ENCODE measurements at places on chromosomes 4 and X.

- no peak for DNase-seq
Measured at GRCh38 chrX:621705-622503, 8.7 kb upstream of the SHOX start.

GRCh38 chr4:165336743-165337142 is 9.3 kb downstream of the MSMO1 start:
- no peak for DNase-seq

- no peak for DNase-seq
Measured at GRCh38 chr4:81684352-81684751, 212.6 kb upstream of the RASGEF1B start.

DNA sequence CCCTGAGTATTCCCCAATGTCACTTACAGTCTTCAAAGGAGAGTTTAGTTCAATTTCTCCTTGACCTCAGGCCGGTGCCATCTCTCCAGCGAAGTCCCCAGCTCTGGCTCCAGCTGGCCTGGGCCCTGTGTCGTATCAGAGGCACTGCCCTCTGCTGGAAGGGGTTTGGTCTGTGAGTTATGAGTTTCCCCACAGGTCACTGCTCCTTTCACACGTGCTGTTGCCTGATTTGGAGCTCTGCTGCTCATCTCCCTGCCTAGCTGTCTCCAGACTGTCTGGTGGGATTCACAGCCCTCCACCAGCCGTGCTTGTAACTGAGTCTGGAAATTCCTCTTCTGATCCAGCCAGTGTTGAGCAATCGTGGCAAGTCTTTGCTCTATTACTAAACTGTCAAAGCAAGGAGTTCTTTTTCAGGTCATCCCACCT is at the start of gene RAP2C:
Gene RAP2C, minus strand, starts transcription at position 105 of the 426 bp plus-strand sequence. CDS start 2,179 bp downstream, outside the sequence.
- DNase-seq: peak; percentile 25

GRCh38 chrX:9503261-9503660 is 38.4 kb downstream of the TBL1X start:
- DNase-seq: no peak

- DNase-seq: no peak
Measured at GRCh38 chr4:40204507-40205258, 7.9 kb downstream of the RHOH start.

DNA sequence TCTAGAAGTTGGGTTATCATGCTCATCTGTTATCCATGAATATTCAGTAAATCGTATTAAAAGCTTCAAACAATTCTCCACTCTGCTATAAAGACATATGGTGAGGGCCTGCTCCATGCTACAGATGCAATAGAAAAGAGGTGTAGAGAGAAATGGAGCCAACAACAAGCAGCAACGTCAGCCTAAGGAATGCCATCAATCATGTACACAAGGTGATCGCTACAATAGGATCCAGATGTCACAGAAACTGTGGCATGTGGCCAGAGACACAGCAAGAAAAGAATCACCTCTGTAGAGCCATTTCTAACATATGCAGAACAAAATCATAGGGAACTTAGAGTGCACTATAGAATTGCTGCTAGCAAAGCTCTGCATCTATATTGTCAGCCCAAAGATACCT is 1188.1 kb downstream of the PCDH7 start:
- DNase-seq: no peak

GRCh38 chr4:186827534-186827897 is 103.9 kb upstream of the FAT1 start:
- DNase-seq: no peak

DNA sequence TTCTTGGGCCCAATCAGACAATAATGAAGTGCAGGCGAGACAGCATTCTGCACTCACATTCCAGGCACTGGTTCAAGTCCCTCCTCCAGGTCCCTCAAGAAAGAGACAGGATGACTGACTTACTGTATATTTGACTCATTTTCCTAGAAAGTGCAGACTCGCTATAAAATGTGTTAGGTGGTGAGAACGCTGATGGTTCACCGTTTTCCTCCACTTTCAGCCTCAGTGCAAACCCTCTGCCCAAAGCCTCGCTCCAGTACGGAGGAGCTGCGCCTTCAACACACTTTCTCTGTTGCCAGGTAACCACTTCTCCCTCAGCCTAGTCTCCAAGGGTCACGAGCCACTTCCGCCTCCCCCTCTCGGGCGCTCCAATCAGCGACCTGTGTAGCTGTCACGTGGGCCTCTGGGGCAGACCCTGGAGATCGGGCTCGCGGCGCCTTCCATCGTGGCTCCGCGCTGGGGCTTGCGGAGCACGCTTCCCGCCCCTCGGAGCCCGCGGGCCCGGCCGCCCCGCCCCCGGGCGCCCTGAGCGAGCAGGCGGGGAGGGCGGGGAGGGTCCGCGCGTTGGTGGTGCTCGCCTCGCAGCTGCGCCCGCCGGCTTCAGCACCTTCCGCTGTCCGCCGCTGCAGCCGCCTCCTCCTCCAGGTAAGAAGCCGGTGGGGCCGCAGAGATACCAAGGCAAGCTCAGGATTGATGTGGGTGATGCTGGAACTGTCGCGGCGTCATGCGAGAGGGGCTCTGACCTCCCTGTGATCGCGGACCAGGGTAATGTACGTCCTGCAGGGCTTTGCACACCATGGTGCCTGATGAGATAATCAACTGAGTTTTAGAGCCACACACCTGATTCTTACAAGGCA is at the start of gene WDR17:
Gene WDR17, plus strand, starts transcription at position 407 of the 857 bp plus-strand sequence. CDS start 45,740 bp downstream, outside the sequence.
- peak; percentile 23 for DNase-seq

GRCh38 chr4:90122355-90122748 is 4.8 kb upstream of the CCSER1 start:
- no peak for DNase-seq

DNA sequence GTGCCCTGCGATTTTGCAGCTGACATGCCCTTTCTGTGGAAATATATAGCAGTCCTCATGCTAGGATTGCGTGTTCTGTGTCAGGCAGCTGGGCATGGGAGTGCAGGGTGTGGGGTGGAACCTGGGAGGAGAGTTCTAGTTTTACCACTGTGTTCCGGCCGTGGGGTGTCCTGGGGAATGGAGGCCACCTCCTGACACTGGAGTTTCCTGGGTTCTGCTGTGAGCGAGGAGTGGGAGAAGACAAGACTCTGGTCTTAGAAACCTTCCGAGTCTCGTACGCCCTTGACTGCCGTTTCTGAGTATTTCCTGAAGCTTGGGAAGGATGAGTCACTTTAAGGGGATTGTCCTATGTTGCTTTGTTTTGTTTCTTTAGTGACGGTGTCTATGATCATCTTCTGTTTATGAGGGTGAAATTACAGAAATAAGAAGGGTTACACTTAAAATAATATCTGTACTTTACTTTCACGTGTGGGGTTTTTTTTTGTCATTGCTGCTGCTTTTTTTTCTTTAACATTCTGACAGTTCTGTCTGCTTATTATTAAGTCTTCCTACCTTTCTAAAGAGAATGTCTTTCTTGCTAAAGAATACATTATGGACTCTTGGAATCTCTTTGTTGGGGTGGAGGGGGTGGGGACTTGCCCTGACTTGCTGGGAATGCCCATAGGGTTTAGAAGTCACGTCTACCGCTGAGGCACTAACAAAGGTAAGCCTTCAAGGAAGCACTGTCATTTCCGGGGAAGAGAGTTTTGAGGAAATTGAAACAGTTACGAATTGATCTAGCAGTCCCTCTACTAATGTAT is 19.1 kb downstream of the CD99 start:
- no peak for DNase-seq

DNA sequence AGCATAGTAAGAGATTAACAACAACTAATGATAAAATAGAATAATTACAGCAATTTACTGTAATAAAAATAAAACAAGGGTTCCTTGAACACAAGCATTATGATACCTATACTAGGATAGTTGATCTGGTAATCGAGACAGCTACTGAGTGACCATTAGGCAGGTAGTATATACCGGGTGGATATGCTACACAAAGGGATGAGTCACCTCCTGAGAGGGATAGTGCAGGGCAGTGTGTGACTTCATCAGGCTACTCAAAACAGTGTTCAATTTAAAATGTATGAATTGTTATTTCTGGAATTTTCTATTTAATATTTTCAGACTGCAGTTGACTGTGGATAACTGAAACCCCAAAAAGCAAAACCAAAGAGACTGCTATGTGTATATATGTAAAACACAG is 9.7 kb upstream of the ANTXR2 start:
- DNase-seq: no peak

DNA sequence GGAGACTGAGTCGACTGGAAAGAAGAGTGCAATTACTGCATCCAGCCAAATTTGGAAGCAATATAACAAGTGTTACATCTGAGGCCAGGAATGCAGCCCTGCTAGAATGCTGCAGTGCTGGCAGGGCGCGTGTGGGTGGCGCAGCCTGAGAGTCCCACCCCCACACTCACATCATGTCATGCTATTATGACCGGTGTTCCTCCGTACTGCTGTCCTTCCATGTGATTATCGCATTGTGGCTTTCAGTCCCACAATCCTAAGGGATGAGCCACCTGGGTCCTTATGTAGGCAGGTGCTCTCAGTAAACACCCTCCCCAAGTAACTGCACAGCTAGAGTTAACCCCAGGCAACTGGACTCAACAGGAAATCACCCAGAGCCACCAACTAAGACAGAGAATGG is 122.6 kb upstream of the CPEB2 start:
- no peak for DNase-seq

- DNase-seq: no peak
Measured at GRCh38 chr4:7392438-7393421, 42.0 kb downstream of the PSAPL1 start.

DNA sequence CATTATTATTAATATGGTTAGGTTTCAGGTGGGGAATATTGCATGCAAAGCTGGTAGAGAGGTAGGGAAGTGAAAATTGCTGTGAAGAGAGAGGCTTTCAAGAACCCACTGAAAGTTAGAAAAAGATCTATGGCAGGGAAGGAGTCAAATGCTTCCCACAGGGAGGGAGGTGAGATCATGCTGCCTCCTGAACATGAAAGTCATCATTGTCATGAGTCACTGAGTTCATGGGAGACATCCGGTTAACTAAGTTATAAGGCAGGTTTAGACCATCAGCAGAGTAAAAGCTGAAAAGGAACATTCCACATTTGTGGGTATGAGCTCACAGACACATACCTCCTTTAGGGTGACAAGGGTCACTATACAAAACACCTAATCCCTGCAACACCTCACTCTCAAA is 16.2 kb downstream of the GATB start:
- DNase-seq: no peak

GRCh38 chr4:114036426-114036825 is 57.0 kb upstream of the ARSJ start:
- no peak for DNase-seq

DNA sequence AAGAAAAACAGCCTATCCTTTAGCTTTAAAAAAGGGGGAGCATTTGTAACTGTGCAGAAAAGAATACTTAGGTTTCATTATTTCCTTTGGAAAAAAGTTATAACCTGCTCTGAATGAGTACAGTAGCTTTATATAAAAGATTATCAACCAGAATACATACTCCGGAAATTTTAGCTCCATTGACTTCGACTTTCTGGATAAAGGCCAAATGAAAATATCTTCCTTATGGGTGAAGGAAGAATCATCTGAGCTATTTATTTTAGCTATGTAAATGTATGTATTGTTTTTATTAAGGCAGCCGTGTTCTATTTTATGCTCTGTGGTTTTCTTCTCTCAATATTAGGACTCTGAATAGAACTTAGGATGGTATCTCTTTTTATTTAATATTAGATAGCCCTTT is 69.0 kb upstream of the ETNPPL start:
- DNase-seq: no peak

DNA sequence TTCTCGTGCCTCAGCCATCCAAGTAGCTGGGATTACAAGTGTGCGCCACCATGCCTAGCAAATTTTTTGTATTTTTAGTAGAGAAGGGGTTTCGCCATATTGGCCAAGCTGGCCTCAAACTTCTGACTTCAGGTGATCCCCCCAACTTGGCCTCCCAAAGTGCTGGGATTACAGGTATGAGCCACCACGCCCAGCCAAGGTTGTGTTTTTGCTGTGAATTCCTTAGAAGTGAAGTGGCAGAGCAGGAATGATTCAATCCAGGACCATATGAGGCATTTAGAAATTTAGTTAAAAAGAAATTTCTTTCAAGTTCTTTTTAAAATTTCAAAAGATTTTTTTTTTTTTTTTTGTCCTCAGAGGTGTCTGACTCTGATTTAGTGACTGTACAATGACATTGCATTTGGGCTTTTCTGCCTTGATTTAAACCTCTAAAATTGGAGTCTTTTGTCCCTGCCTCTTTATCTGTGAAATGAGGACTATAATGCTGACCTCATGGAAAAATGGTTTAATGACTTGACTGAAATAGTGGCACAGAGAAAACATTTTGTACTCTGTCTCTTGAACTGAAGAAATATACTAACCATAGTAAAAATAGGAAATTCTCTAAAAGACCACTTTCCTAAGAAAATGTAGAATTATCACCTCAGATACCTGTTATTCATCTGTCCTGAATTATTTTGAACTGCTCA is 59.9 kb downstream of the CXCL13 start:
- no peak for DNase-seq

DNA sequence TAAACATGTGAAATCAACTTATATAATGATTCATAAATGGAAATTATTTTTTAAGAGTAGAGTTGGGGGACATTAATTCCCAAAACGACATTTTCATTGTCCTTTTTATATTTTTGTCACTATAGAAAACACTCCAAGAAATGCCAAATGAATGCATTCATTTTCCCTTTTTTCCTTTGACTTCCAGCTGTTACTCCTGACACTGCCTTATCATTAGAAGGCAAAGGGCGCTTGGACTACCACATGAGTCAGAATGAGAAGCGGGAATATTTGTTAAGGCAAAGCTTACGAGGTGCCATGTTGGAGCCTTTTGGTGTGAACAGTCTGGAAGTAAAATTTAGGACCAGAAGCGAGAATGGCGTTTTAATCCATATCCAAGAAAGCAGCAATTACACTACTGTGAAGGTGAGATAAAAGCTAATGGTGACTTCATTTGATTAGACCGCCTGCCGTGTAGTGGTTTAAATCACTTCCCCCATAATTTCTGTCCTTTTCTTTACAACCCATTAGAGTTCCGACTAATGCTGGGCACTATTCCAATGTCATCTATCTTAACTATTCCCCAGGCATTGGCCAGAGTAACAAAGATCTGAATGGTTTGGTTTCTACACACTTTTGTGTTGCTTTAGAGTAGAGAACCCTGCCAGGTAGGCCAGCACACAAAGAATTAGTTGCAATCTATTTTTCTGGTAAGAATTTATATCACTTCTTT is 166.7 kb downstream of the FAT4 start:
- DNase-seq: no peak

DNA sequence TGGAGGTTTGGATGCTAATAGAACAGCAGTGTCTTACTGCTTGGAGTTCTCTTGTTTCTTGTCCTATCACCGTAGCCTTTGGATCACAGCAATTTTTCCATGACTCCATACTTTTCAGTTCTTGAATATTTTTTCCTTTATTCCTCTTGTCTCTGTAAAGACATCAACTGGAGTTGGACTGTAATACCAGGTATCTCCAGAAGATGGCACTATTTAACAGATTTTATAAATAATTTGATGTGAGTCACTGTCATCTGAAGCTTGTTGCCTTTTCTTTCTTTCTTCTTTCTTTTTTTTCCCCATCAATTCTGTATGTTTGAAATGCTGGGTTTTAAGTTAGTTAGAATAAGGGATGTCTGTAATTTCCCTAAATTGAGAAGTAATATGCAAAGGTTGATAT is 24.1 kb downstream of the HPRT1 start:
- no peak for DNase-seq

DNA sequence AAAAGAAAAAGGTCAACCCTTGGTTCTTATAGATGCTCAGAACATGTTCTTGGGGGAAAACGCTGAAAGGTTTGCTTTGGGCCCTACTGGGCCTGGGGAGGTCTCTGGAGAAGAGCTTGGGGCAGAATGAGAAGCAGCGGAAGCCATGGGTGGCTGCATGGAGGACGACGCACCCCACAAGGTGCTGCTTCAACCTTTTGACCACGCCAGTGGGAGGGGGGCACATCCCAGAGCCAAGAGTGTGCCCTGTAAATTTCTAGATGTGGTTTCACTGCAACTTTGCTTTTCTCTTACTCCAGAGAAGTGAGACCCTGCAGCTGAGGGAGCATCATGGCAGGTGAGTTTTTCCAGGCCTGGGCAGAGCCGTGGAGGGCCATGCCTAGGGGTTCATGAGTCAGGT is 3.2 kb downstream of the PRRG3 start:
- no peak for DNase-seq

Measured in stimulated activated CD8-positive, alpha-beta memory T cell treated with anti-CD3 and anti-CD28 coated beads, Interleukin-7, amount 100 ng/mL, for 1 hour (primary cell).